ENCODE measurements at places on chromosomes 2 and 18. TPM values are rescaled to one million over a fixed set of nuclear protein-coding genes. Genes with fewer than 3 reads are reported as not detected.

GRCh38 chr2:230879271-230879882, 14.6 kb downstream of the ITM2C start:
- DNase-seq: no peak

DNA sequence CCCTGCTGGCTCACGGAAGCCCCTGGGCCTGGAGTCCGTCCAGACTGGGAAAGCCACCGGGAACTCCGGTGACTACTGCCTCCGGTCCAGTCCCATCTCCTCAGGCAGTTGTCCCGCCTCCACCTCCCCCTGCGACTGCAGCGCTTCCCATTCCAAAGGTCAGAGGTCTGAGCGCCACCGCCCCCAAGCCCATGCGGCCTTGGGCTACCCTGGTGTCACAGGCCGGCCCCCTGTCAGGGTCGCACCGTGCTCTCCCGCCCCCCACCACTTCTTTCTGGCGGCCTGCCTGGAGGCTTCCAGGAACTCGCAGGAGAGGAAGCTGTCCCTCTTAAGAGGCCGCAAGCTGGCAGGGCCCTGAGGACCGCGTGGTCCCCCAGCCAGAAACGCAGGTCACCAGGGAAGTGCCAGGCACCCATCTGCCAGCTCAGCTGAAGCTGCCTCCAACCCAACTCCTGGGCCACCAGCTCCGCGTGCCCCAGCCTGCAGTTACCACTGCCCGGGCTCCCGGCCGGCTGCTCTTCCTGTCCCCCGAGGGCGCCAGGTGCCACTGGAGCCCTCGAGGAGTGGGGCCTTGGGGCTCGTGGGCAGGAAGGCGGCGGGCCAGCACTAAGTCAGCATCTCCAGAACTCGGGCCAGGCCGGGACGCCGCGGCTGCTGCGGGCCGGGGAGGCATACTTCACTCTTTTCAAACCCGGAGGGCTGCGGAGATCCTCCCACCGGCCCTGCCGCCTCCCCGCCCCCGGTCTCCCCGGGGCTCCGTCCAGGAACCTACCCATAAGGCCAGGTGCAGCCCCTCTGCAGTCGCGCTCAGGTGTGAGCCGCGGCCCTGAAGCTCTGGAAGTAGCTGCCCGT, 83.3 kb upstream of the POMC start:
- peak; percentile 86 for DNase-seq

GRCh38 chr2:172951554-172951953, 124.1 kb upstream of the MAP3K20 start:
- DNase-seq: no peak

DNA sequence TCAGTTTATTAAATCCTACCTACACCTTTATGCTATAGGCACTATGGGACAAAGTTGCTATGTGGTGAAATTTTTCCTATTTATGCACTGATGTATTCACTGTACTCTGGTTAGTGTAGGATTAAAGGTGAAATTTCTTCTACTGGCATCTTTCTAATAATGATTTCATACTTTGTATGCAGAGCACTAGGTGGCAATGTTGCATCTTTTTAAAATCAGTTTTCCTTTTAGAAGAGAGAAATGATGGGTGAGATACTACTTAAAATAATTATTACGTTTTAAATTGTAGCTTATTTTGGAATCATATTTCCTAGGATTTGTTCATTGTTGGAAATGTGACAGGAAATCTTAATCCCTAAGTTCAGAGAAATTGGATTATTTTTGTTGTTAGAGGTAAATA, 150.9 kb downstream of the CD8B2 start:
- no peak for DNase-seq

DNA sequence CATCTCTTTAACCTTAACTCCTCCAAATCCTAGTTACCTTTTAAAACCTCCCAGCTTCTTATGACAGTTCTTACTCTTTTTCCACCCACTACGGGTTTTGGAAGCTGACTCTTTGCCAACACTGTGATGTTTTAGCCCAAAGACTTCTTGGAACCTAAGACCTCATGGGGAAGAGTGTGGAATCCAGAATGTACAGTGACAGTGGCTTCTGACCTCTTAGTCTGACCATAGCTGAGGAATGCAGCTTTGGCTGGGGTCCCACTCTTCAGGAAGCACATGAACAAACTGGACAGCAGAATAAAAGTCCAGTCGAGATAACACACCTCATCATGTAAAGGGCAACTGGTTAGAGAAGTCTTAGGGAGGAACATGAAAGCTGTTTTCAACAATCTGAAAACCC, 161.1 kb upstream of the PKDCC start:
- no peak for DNase-seq

The CFAP53 gene
- total RNA-seq: 0.38 TPM

DNA sequence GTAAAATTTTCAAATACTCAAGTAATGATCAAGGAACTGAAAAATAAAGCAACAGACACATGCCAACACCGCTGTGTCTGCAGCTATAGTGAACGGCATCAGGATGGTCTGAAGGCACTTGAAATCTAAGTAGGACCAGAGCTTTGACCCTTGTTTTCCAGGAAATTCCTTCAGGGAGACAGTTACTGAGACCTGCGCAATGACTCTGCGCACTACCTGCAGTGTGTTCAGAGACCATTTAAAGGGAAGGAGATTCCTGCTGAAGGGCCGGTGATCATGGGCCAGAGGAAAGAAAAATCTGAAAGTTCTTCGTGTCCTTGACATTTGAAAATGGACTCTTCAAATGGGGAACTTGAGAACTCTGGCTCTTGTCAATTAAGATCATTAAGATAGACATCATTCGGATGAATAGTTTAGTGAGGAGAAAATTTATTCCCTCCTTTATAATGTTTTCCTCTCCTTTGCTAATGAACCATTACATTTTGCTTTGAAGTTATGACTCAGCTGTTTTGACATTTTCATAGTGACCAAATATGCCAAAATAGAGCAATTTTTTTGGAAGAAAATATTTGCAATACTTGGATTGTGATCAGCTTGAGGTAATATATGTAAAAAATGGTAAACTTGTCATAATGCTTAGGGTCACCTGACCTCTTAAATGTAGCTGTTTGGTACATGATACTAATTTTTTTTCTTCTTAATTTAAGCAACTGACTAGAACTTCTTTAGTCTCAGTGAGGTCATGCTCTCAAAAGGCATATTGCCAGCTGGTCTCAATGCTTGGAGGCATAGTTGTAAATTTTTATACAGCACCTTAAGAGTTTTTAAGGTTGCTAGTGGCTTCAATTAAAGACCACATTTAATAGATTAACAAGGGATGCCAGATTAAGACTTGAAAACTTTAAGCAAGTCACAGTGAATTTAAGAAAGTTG, 329.3 kb downstream of the ARHGAP15 start:
- no peak for DNase-seq

The KCNF1 gene
- total RNA-seq: not detected

DNA sequence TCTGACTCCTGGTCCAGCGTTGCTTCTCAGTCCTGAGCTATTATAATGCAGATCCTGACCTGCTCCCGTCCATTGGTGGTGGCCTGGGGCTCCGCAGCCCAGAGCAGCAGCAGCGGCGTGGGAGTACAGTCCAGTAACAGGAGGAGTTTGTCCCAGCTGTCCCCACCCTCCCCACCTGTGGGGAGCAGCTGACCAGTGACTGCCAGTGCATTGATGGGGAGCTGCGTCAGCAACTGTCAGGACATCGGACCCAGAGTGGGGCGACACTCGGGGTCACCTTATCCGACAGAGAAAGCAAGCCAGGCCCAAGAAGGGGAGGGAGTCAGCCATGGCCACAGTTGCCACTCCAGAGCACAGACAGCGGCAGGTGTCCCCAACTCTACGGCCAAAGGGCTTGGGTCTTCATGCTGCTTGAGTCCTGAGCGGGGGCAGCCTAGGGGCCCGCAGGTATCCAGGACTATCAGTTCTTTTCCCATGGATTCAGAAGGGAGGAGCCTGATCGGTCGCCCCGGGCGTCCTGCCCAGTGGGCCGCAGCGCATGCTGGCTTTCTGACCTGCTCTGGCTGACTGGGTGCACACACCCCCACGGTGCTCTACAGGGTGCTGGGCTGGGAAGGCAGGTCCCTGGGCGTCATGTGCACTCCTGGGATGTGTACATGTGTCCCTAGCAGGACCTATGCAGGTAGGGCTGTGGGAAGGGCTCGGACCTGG, 29.7 kb downstream of the DNMT3A start:
- DNase-seq: no peak

- DNase-seq: peak; percentile 61
Observed at GRCh38 chr2:182951948-182952663, 85.7 kb upstream of the FRZB start.

DNA sequence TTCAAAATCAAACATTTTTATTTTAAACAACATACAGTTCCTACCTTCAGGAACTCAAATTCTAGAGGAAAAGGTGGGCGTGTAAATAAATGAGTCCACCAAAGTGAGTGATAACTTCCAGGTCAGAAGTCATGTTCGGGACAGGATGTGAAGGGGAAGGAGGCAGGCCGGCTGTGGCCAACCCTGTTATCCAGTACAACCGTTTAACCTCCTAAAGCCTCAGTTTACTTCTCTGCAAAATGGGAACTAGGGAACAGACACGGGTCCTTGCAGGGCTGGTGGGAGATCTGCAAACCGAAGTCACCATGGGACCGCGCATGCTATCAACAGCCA, 373 bp downstream of the EIPR1 start:
- DNase-seq: peak; percentile 84

GRCh38 chr2:60297296-60298005, 256.0 kb downstream of the BCL11A start:
- DNase-seq: no peak

DNA sequence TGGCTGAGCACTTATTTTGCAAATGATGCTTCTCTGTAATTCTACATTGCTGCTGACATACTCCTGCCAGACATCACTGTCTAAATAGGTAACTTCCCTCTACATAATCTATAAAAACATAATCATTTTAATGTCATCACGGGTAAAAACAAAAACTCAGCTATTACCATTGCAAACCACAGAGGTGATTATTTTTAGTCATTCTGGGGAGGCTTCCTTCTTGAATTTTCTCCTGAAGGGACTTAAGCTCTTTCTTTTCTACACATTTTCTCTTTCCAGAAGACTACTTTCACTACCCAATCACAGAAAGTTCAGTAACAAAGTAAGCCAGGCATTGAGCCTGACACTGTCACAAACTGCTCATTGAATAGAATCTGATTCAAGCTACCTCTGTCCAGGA, 40.4 kb upstream of the NFU1 start:
- no peak for DNase-seq

GRCh38 chr2:224709301-224709700, 6.9 kb downstream of the CCDC195 start:
- DNase-seq: no peak

DNA sequence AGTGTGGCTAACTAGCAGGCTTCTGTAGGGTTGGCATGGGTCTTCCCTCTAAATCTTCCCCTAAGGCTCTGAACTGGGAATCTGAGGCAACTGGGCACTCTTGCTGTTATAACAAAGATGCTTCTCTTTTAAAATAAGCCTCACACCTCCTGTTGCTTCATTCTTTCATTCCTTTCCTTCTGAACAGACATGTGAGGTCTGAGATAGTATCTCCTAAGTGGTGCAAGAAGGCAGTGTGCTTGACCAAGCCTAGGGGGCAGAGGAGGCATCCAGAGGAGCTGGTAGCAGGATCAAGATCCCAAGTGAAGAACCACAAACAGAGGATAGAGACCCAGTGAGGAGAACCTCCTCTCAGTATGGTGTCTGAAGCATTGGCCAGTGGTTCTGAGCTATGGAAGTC, 90.9 kb downstream of the TTC27 start:
- no peak for DNase-seq

DNA sequence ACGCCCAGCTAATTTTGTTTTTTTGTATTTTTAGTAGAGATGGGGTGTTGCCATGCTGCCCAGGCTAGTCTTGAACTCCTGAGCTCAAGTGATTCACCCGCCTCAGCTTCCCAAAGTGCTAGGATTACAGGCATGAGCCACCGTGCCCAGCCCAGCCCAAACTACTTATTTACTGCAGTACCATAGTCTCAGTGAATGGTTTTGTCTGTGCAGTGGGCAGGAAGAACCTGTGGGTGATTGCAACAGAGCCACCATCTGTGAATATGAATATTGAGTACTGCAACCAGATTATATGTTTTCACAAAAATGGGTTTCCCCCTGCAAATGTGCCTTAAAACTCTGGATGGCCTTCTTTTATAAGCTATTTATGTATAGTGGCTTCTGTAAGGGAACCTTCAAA, 9.1 kb downstream of the MPPE1 start:
- no peak for DNase-seq

- DNase-seq: peak; percentile 49
Observed at GRCh38 chr2:72897785-72898584, 10.8 kb downstream of the SPR start.

All from activated CD4-positive, alpha-beta T cell treated with anti-CD3 and anti-CD28 coated beads, Interleukin-2, amount 10 ng/mL, durations not matched to agents 24 days and 14 days (primary cell).